Osteoblast (primary cell): ENCODE measurements at places on chromosomes 4 and X.
A peak's percentile ranks its signal among the peaks of the same experiment; 100 is the strongest.

DNA sequence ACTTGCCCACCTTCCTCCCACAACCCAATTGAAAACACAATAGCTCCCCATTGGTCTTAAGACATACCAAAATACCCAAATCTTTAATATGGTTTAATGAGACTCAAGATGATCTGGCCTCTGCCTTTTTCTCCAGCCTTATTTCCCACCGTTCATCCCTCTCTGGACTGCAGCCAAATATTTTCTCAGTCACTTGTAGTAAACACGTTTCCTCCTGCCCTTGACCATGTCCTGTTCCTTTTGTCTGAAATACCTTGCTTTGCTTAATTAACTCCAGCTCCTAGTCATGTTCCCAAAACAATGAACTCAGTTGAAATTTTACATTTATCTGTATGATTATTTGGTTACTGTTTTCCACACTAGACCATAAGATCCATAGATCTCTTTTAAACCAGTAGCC, 8.4 kb upstream of the NUP54 start:
- no peak for DNase-seq

GRCh38 chrX:65034668-65035445, 58.6 kb upstream of the ZC4H2 start:
- peak; percentile 92 for DNase-seq

DNA sequence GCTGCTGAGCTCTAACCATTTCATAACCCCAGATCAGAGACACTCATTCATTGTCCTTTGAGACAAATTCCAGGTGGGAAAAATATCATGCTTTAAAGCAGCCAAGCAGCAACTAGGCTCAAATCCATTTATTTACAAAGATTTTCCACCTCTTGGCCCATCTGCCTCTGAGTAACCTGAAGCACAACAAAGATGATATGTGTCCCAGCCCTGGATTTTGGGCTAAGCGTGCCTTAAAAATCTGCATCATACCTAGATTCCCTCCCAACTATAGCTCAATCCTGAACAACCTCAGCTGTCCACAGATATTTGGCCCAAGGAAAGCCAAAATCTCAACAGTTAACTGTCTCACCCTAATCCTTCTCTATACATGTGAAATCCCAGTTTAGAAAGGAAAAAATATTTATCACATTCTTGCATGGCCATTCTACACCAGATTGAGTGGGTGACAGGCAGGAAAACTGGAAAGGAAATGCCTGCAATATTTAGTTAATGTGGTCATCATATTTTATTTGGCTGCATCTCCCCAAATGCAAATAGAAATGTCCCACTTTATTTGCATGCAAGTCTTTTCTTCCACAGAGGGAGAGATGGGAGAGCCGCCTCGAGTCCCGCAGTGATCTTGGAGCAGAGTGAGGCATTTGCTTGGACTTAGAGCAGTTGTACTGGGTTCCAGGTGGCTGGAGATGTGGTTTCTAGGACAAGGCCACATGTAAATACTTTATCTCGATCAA, 146.4 kb upstream of the EOLA2 start:
- DNase-seq, result peak; percentile 73

- DNase-seq, result no peak
These were observed 13.9 kb downstream of the CCNG2 start for GRCh38 chr4:77170926-77171325.

GRCh38 chrX:1239681-1240142, 27.3 kb upstream of the CRLF2 start:
- DNase-seq, result no peak

GRCh38 chr4:102593147-102593546, 92.0 kb downstream of the NFKB1 start:
- DNase-seq, result no peak

GRCh38 chrX:11768039-11768438, 10.0 kb downstream of the MSL3 start:
- DNase-seq, result no peak

DNA sequence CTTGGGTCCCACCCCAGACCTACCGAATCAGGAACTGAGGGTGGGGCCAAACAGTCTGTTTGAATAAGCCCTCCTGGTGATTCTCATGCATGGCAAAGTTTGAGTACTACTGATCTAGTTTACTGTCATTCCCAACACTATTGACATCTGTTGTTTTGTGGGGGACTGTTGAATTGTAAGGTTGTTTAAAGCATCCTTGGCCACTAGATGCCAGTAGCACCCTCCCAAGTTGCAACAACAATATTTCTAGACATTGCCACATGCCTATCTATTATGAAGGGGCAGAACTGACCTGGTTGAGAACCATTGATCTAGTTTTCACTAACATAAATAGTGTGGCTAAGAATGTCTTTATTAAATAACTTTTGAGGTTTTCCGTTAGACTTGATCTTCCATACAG, 15.1 kb downstream of the TAF9B start:
- peak; percentile 9 for DNase-seq

DNA sequence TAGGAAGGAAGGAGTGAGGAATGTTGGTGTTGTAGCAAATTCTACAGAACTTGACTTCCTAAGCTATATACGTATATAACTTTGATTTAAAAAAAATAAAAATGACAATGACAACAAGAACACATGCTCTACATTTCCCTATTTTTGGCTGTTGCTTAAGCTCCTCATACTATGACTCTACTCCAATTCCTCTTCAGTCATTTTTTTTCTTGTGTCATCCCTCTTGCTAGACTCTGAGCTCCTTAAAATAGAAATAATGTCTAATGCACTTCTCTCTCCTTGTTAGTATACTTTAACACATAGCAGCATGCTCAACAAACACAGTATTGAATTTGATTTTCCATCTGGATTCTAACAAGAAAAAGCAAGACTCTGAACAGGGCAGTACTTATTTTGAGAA, 144.0 kb downstream of the HDX start:
- no peak for DNase-seq

DNA sequence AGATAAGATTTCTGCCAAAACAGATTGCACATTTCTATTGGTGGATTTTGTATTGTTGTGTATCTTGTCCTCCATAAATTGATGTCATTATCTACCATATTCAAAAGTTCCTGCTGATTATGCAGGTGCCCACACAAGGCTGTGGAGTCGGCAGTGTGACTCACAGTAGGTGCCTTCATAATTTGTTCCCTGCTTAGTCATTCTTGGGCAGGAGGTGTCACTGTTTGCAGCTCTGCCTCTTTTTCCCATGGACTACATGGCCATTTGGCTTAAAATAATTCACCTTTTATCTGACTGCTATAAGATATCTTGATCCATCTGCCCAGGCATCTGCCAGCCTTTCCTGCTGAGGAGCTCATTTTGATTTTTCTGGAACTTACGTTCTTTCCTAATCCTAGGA, 33.6 kb upstream of the ENPEP start:
- DNase-seq, result no peak

DNA sequence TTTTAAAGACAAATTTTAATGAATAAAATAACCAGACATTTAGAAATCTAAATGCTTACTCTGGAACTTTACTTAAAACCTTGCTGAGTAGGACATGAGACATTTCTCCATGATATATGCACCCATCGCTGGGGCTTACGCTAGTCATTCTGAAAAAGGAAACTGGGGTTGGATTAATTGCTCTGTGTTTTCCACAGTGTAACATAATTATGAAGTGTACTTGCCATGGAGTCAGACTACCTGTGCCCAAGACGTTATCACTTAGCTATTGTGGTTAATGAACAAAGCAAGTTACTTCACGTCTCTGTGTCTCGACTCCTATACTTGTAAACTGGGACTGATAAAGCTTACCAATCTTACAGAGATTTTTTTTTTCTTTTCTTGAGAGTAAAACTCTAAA, 47.8 kb downstream of the SHISA3 start:
- no peak for DNase-seq

GRCh38 chr4:18294021-18294420, 272.5 kb upstream of the LCORL start:
- no peak for DNase-seq

GRCh38 chrX:108299101-108299591, 139.1 kb downstream of the COL4A6 start:
- no peak for DNase-seq

GRCh38 chr4:72410158-72410557, 158.9 kb downstream of the ADAMTS3 start:
- DNase-seq, result no peak

DNA sequence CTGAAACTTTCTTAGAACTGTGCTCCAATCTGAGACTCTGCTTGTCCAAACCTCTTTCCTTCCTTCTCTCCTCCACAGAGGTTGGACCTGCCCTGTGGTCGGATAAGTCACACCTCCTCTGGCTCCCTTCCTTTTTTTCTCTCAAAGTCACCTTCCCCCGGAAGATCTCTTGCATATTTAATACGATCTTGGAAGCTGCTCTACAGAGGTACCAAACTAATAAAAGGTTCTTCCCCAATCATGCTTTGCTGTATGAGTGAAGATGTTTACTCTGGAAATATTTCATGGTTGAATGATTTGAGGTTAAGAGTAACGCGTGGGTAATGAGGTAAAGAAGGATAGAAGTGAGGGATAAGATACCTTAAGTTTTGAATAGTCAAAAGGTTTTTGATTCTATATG, 166.0 kb downstream of the ATG4A start:
- no peak for DNase-seq

GRCh38 chr4:105061136-105061696, 85.5 kb upstream of the TET2 start:
- no peak for DNase-seq

- no peak for DNase-seq
These were observed 2.4 kb upstream of the GPR82 start for GRCh38 chrX:41721590-41721989.
